Bronchial epithelial cell (primary cell): ENCODE measurements at places on chromosomes 4 and X. TPM values are rescaled to one million over a fixed set of nuclear protein-coding genes. Genes with fewer than 3 reads are reported as not detected.

The FABP2 gene
- total RNA-seq = not detected in 2 replicates

The RHOH gene
- 0.13 and 0.53 TPM in 2 replicates for total RNA-seq

The NMU gene
- 4.2 and 20.4 TPM in 2 replicates for total RNA-seq

The TREX2 gene
- total RNA-seq = 2.3 and 5.5 TPM in 2 replicates

The SLC26A1 gene
- under 0.01 and 0.13 TPM in 2 replicates for total RNA-seq

The POLA1 gene
- 6.4 and 7.4 TPM in 2 replicates for total RNA-seq

The CHIC1 gene
- total RNA-seq = 2.7 and 2.9 TPM in 2 replicates

The GAB3 gene
- under 0.01 and 0.13 TPM in 2 replicates for total RNA-seq

The MCTS1 gene
- total RNA-seq = 25.8 and 31.4 TPM in 2 replicates

The PLAC1 gene
- 1.3 and 5.1 TPM in 2 replicates for total RNA-seq

The PHF8 gene
- 12.6 and 15.4 TPM in 2 replicates for total RNA-seq

The SPIN4 gene
- 1.3 and 2.2 TPM in 2 replicates for total RNA-seq

The PAGE4 gene
- not detected in 2 replicates for total RNA-seq

The TBC1D8B gene
- 2.6 and 3.8 TPM in 2 replicates for total RNA-seq

The UGT2B28 gene
- not detected in 2 replicates for total RNA-seq

The DDIT4L gene
- total RNA-seq = 0.26 TPM in 2 replicates

The RIPPLY1 gene
- total RNA-seq = 0.13 TPM in 1 of 2 replicates, not detected in the other

The PCDH19 gene
- total RNA-seq = under 0.01 TPM in 2 replicates

The TRAM1L1 gene
- 0.26 and 0.51 TPM in 2 replicates for total RNA-seq
